ENCODE measurements at places on chromosomes 7 and 10.

- no peak for DNase-seq
These were observed 384.5 kb upstream of the GHITM start for GRCh38 chr10:83754857-83755256.

DNA sequence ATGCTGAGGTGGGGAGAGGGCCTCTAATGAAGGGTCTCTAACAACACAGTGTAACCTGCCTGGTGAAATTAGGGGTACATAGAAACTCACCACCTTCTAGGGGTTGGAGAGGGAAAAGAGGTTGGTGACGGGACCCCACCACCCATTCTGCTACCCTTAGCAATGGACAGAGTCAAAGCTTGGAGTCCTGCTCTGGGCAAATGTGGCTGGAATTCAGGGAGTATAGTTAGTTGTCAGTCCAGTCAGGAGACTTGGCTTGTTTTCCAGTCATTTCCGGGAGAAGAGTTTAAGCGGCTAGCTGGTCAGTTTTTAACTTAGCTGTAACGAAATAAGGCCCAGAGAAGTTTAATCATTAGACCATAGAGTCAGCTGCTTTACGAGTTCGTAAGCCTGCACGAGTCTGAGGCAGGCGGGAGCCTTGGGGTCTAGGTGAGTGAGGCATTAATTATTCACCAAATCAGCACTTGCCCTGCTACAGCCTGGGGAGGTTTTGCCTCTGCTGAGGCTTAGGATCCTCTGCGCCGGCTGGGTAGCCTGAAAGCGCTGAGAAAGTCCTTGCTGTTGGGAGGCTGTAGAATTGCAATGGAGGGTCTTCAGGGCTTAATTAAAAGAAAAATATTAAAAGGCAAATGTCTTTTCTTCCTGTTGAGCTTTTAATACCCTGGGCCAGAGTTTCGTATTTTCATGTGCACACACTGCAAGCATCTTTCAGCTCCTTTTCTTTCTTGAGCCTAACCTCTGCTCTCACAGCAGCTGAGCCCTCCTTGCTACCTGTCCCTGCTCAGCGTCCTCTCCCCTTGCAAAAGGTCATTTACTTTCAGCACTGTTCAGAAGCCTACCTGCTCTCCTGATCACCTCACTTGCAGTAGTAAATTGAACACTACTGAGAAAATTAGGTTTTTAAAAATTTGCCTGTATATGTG, 1.5 kb upstream of the LAMB1 start:
- DNase-seq = no peak

- no peak for DNase-seq
These were observed 25.8 kb downstream of the FBXW4 start for GRCh38 chr10:101669181-101669580.

DNA sequence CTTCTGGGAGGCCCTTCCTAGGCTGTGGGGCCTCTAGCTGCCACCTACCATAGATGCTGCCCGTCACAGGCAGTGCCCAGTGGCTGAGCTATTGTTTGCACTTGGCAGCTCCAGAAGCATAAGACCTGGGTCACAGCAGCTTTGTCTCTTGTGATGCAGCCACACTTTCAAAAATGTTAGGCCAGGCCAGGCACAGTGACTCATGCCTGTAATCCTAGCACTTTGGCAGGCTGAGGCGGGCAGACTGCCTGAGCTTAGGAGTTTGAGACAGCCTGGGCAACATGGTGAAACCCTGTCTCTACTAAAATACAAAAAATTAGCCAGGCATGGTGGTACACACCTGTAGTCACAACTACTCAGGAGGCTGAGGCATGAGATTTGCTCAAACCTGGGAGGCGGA, 9.5 kb upstream of the KAZALD1 start:
- DNase-seq = no peak

GRCh38 chr7:21086688-21087087, 300.0 kb upstream of the SP8 start:
- DNase-seq = no peak

GRCh38 chr10:73406846-73407245, 7.0 kb downstream of the ANXA7 start:
- no peak for DNase-seq

DNA sequence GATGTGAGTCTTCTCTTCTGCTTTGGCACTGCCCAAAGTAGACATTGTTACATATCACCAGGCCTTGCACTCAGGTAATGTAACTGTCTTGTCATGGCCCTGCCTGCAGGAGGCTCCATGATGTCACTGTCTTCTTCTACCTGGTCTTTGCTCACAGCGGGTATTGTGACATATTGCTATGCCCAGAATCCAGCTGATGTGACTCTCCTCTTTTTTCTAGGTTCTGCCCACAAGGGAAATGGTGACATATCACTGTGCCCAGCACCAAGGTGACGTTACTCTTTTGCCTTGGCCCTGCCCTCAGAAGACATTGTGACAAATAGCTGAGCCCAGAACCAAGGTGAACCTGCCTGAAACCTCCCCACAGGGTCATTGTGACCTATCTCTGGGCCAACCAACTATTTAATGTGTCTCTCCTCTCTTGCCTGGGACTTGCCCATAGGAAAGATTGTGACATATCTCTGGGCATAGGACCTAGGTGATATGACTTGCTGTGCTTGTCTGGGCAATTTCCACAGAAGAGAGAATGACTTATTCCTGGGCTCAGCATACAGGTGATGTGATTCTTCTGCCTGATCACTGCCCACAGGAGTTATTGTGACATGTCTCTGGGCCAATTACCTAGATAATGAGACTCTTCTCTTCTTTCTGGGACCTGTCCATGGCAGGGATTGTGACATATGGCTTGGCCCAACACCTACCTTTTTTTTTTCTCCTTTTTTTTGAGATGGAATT, 26.5 kb upstream of the ZNF107 start:
- no peak for DNase-seq

DNA sequence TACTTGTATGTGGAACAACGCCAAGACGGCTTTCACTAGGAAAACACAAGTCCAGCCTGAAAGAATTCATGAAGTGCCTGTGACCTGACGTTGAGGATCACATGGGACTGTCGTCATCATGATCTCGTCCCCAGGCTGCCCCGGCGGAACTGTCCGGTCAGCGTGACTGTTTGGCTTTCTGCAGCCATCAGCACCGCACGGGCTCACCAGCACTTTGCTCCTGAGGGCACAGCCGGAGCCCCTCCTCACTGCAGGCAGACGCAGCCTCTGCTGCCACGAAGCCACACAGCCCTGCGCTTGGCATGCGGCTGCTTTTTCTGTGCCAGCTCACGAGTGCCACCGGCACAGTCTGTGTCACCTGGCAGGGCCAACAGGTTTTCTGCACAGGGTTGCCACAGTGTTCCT, 9.4 kb upstream of the GET4 start:
- DNase-seq = no peak

DNA sequence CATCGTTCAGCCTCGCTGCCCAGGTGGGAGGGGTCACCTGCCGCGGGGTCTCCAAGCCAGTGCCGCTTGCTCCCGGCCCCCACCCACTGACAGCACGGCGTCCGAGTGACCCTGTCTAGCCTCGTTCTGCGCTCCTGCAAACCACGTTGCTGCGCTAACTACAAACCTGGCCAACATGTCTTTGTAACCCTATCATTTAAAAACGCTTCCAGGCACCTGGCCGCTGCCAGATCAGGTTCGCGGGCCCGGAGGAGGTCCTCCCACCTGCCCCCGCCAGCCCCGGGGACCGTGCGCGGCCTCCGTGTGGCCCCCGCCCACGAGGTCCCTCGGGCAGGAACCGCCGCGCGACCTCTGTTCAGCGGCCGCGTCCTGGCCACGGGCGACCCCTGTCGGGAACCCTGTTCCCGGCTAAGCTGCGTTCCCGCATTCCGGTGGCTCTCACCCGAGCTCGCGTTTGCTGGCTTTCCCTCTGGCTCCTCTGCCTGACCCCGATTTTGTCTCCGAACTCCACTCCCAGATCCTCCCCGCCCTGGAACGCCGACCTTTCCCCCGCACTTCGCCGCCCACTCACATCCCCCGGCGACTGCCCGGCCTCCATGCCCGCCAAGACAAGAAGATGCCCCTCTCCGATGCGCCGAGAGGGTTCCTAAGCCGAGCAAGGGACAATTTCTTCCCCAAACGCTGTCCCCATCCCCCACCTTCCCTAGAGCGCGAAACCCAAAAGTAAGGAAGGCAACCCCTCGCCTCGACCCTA, 2.4 kb downstream of the SFMBT2 start:
- DNase-seq = peak; percentile 42

GRCh38 chr7:36606976-36607720, 117.1 kb downstream of the AOAH start:
- DNase-seq = no peak

- DNase-seq = no peak
These were observed 156.0 kb downstream of the GLI3 start for GRCh38 chr7:42080841-42081586.

- no peak for DNase-seq
These were observed 570.7 kb downstream of the REEP3 start for GRCh38 chr10:64091897-64092296.

GRCh38 chr10:102120142-102120990, at the start of gene LDB1:
Gene LDB1, minus strand, starts transcription at chr10:102120368. Its CDS starts 258 bp downstream, at chr10:102120110.
- peak; percentile 69 for DNase-seq

GRCh38 chr7:148696787-148697186, 1.9 kb upstream of the CUL1 start:
- no peak for DNase-seq

DNA sequence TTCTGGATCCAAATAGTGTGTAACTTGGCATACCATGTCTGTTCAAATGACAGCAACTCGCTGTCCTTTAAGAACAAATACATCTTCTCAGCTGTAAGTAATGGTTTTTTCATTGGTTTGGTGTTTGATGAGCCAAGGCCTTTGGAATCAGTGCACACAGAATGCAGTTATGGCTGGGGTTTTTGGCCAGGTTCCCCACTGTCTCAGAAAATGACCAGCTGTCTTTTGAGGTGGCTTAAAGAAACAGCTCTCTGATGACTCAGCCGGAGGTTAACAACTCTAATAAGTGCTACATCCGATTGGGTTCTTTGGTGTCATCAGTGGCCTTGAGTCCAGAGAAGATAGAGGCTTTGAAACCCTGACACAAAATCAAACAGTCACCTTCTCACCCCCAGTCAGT, 688.4 kb downstream of the REEP3 start:
- no peak for DNase-seq

- peak; percentile 13 for DNase-seq
These were observed 57.8 kb downstream of the RASGEF1A start for GRCh38 chr10:43209074-43209455.

DNA sequence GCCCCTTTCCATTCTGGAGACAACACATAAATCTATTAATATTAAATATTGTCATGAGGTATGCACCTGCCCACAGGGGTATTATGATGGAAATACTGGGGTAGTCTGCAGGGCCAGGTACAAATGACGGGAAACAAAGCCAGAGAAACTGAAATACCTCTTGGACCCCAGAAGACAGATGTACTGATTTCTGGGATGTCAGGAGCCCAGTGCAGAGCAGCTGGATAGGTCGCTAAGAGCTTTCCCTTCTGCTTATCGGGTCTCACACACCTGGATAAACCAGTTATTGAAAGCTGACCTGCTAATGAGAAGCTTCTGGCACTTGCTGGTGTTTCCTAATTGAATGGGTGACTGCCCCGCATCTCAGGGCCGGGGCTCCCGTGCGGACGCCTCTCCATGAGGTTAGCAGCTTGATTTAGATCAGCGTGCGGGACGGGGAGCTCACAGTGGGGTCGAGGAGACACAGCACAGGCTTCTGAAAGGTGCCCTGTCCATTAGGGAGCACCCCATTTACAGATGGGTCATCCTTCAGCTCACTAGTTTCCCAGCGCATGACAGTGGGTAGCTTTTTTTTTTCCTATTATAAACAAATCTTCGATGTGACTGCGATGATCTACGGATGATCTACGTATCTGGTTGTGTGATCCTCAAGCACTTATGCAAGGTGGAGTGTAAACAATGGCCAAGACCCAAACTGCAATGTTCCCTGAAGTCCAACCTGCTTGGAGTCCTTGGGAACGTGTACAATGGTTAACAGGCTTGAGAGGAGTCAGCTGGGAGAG, 1.5 kb upstream of the INSIG1 start:
- peak; percentile 4 for DNase-seq

DNA sequence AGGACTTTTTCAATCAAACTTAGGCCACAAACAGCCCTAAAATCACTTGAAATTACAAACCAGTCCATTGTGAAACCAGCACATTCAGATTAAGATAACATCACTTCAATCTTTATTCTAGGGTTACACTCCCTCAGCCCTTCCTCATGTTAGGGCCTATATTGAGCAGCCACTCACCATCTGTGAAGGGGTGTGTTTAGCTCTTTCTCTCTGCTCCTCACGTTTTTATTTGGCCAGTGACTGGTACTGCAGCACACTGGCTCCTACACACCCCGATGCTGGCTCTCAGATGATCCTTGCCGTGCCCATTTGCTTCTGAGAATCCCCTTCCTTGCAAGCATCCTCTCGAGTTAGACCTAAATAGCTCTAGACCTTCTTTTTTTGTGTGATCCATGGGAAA, 604.5 kb downstream of the INHBA start:
- no peak for DNase-seq

- DNase-seq = no peak
These were observed 3.1 kb upstream of the EVX1 start for GRCh38 chr7:27239387-27240014.

DNA sequence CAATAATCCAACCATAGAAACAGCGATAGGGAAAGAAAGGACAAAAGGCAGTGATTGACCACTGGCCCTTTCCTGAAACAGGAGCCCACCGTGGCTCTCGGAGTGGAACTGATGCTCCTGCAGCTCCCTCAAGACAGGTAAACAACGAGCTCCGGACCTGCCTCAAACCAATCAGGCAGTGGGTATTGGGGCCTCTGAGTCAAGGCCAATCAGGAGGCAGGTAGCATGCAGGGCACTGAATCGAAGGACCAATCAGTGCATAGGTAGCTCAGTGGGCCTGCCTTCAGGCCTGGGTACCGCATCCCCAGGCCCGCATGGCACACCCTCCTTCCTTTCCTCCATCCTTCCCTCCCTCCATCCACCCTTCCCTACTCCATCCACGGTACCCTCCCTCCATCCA, 425.1 kb upstream of the MGMT start:
- no peak for DNase-seq

DNA sequence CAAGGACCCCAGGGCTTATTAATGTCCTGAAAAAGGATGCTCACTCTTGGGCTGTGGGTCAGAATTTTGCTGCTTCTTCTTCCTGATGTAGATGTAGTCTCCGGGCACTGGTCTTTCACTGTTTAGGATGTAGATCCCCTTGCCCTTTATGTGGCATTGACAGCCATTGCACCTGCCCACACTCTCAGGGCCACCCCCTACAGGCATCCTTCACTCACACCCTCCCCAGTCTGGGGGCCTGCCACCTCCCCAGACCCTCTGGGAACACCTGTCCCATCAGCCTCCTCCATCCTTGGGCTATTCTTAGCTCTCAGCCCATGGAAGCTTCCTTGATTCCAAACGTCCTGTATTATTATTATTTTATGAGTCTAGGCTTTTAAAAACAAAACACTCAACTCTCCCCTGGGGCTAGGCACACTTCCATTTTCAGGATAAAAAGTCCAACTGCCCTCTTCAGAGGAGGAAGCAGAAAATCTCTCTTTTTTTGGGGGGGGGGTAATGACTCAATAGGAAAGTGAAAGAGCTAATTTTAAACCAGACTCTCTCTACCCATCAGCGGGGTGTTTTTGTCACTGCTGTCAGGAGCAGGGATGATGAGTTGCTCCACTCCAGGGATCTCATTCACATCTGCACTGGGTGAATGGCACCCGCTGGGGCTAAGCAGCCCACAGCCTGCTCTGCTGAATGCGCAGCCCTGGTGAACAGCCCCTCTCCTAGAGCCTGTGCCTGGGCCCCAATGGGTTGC, 11.5 kb upstream of the KLRG2 start:
- DNase-seq = no peak

- no peak for DNase-seq
These were observed 30.3 kb upstream of the NCAPG2 start for GRCh38 chr7:158734861-158735260.

Data from naive thymus-derived CD4-positive, alpha-beta T cell (primary cell).